Effector CD8-positive, alpha-beta T cell (primary cell): ENCODE measurements at places on chromosomes 5 and 9.

GRCh38 chr5:150538007-150538917 lies 30.3 kb downstream of the NDST1 start:
- no peak for DNase-seq

DNA sequence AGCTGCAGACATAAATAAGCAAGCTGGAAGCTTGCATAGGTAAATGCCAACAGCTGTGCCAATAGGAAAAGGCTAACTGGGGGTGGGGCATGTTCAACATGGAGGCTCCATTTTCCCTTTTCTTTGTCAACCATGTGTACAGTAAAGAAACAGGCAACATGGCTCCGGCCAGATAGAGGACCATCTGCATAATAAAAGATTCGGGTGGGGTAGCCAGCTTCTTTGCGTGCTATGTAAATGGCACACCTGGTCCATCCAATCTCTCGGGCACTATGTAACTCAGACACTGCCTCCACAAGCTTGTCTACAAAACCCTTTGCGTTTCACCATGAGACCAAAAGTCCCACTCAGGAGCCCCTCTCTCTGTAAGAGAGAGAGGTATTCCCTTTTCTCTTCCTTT lies 41.7 kb upstream of the DENND4C start:
- no peak for DNase-seq

- DNase-seq, result no peak
Measured at GRCh38 chr9:33236571-33236970, 3.4 kb upstream of the SPINK4 start.

- DNase-seq, result no peak
Measured at GRCh38 chr5:113153512-113154097, 177.0 kb downstream of the DCP2 start.

- no peak for DNase-seq
Measured at GRCh38 chr9:70772601-70773000, 348.8 kb downstream of the TRPM3 start.
